ENCODE measurements at places on chromosomes 3 and 15.

GRCh38 chr3:62260655-62261054, 112.7 kb downstream of the FEZF2 start:
- no peak for DNase-seq

DNA sequence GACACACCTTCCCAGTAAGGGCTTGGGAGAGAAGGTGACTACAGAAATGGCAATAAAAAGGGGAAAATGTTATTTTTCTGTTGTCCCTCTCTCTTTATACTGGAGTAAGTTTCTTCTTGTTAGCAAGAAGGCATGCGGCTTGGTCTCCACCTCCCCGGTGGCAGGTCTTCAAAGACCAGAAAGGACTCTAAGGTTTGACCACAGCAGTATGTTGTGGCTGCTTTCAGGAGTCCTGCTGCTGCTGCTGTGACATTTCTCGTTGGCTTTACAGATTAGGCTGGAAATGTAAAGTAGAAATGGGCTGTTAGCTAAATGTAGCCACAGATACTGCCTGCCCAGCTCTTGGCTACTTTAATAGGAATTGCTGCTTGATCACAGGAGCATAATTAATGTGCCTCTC, 175.8 kb upstream of the ZBTB20 start:
- DNase-seq: no peak

DNA sequence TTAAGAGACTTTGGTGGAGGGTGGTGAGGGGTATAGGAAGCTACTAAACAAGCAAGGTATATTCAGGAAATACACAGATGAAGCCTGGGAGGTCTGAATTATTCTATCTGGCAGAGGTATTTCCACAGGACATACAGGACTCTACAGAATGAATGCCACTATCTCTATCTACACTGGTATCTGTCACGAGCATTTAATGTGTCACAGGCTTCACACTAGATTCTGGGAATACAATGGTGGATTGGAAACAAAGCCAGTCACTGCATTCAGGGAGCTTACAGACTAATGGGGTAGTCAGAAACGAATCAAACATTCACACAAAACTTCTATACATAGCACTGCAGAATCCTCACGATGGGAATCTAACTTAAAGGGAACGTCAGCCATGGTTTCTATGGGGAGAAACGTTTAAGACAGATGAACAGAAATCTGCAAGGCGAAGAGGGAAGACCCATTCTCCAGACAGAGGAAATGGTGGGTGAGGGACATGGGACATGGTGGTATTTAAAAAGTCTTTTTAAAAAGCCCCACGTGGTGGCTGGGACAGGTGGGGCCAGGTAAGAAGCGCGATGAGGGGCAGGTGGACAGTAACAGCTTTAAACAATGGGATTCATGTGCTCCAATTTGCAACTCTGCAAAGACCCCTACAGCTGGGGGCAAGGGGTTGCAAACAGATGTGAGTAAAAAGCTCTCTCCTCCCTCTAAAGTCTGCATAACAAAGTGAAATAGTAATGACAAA, 16.5 kb downstream of the LRIG1 start:
- DNase-seq: no peak

GRCh38 chr15:63476229-63476632, 28.2 kb upstream of the USP3 start:
- no peak for DNase-seq

GRCh38 chr3:196486263-196486662, 17.3 kb downstream of the RNF168 start:
- no peak for DNase-seq

GRCh38 chr15:92400980-92401787, 7.5 kb downstream of the ST8SIA2 start:
- no peak for DNase-seq

GRCh38 chr15:68683551-68683950, 104.8 kb downstream of the CORO2B start:
- DNase-seq: no peak

GRCh38 chr15:33317896-33318295, 7.1 kb downstream of the RYR3 start:
- no peak for DNase-seq
